ENCODE measurements at places on chromosomes 13 and 19.

- no peak for DNase-seq
These were observed 24.2 kb downstream of the CERS4 start for GRCh38 chr19:8233370-8233769.

GRCh38 chr19:50258918-50259372, 55.5 kb downstream of the MYH14 start:
- DNase-seq: no peak

DNA sequence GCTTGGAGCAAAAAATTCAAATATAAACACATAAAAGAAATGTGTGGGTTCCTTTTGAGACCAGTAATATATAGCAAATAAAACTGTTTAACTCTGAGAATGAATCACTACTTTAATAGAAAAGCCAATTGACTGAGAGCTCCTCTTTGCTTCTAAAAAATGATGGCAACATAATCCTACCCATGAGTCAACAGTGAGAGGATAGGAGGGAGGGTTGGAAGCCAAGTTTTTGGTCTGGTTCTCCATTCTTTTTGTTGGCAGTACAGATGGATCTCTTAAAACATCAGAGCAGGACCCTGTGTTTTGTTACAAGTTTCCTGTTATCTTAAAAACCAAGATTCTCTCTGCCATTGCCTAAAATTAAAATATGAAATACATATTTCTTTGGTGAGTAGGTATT, 50.0 kb upstream of the POSTN start:
- no peak for DNase-seq

GRCh38 chr13:66558506-66558905, 671.6 kb downstream of the PCDH9 start:
- no peak for DNase-seq

DNA sequence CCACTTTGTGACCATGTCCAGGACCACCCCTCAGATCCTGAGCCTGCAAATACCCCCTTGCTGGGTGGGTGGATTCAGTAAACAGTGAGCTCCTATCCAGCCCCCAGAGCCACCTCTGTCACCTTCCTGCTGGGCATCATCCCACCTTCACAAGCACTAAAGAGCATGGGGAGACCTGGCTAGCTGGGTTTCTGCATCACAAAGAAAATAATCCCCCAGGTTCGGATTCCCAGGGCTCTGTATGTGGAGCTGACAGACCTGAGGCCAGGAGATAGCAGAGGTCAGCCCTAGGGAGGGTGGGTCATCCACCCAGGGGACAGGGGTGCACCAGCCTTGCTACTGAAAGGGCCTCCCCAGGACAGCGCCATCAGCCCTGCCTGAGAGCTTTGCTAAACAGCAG, 7.7 kb upstream of the CEACAM7 start:
- no peak for DNase-seq

DNA sequence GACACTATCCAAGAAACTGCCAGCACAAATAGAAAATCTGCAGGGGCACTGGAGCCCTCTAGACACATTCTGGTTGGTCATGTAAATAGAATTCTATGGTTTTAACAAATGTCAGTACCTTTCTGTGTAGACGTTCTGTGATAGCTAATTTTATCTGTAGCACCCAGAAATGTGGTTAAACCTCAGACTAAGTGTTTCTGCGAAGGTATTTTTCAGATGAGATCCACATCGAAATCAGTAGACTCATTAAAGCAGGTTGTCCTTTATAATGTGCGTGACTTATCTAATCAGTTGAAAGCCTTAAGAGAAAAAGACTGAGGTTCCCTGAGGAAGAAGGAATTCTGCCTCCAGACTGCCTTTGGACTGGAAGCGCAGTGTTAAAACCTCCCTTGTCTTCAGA, 922.9 kb downstream of the EFNB2 start:
- DNase-seq: no peak

DNA sequence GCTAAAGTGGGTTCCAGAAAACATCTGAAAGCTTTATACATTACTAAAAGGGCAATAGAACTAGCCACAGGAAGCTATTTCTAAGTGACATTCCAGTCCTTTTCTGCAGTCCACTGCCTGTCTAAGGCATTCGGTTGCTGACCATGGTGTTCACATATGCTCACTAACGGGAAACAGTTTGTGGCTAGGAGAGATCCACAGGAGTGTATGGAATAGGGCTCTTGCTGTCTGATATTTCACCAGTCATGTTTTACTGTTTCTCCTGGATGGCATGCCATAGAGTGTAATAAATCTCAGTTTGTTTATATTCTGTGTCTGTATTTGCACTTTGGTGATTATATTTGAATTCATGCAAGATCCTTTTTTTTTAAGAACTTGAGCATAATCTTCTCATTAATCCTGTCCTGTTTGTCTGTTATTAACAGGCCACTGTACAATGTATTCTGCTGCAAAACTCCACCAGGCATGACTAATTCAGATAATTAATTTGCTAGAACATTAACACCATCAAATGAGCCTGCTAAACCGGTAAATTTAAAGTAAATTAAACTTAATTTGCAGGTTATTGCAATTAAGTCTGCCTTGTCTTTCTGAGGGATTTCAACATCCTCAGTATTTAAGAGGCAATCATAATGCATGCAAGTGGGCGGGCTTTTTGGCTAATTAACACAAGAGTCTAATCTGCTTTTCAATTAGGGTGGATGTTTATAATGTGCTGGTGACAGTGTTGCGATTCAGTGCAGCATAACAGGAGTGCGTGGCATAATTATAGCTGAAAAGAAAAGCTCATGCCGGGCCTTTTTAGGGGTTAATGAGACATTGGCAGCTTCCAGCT, 201.3 kb downstream of the POU4F1 start:
- DNase-seq: no peak

DNA sequence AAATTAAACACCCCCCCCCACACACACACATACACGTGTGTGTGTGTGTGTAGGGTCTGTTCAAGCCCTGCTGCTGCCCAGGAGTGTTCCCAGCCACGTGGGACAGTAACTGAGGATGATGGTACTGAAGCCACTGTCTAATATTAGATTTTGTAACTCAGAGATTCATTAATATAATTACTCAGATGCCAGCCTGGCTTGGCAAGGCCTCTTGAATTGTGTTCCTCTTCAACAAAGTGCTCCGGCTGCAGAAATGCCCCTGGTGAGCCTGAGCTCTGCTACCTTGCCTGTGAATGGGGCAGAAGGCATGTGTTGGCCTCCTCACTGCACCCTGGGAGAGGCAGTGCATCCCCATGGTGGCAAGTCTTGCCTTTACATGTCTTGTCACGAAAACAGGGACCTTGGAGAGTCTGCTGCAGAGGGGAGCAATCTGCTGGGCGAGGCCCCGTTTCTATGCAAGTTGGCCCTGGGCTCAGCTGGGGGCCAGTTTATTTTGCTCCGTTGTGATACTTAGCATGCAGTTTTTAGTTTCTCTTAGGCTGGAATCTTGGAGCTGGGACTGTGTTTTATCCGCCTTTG, 44.0 kb downstream of the NFIX start:
- DNase-seq: no peak

GRCh38 chr19:48962029-48962848, 2.9 kb upstream of the FTL start:
- DNase-seq: no peak

DNA sequence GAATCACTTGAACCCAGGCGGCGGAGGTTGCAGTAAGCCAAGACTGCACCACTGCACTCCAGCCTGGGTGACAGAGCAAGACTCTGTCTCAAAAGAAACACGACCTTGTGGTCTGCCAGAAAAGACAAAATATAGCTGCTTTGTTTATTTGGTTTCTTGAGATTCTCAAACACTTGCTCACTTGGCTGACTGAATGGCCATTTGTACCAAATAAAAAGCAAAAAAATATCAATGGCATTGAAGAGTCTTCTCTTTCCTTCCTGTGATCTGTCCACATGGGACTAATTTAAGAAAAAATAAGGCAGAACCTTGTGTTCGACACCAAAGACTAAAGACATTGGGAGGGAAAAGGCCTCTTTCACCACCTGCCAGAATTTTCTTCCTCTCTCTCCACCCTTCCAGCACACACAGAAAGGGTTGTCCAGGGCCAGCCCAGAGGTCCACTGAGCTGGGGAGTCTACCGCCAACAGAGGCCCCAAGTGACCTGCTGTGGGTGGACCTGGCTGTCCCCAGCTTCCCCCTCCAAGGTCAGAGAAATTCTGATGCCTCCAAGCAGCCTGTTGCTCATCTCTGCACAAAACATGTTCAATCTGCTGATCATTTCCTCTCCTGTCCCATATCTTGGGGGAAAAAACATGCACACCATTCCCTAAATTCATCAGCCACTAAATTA, 5.9 kb downstream of the BRME1 start:
- no peak for DNase-seq

DNA sequence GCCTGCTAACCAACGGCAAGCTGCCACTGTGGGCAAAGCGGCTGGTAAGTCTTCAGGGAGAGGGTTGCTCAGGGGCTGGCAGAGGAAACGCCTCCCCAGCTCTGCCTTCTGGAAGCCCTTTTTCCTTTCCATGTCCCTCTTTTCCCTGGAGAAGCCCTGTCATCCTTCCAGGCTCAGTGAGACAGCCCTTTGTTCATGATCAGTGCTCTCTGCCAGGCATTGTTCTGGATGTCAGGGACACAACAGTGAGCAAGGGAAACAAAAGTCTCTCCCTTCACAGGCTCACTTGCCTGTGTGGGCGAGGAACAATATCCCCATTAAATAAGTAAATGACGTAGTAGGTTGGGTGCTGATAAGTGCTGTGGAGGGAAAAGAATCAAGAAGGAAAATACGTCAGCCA, 13.9 kb upstream of the OVOL3 start:
- no peak for DNase-seq

DNA sequence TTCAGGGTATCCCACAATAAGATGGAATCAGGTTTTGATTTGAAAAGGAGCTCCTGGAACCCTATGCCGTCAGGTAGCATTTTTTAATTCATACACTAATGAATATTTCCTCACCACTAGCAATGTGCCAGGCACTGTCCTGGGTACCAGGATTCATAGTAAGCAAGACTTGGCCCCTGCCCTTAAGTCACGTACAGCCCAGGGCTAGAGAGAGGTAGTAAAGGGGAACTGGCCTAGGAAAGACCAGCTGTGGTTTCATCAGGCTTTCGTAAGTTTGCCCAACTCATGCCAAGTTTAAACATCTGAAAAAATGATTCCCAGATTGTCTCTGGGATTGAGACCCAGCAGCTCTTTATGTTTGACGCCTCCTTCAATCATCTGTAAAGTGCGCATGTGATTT, 45.9 kb upstream of the AMER2 start:
- DNase-seq: no peak

DNA sequence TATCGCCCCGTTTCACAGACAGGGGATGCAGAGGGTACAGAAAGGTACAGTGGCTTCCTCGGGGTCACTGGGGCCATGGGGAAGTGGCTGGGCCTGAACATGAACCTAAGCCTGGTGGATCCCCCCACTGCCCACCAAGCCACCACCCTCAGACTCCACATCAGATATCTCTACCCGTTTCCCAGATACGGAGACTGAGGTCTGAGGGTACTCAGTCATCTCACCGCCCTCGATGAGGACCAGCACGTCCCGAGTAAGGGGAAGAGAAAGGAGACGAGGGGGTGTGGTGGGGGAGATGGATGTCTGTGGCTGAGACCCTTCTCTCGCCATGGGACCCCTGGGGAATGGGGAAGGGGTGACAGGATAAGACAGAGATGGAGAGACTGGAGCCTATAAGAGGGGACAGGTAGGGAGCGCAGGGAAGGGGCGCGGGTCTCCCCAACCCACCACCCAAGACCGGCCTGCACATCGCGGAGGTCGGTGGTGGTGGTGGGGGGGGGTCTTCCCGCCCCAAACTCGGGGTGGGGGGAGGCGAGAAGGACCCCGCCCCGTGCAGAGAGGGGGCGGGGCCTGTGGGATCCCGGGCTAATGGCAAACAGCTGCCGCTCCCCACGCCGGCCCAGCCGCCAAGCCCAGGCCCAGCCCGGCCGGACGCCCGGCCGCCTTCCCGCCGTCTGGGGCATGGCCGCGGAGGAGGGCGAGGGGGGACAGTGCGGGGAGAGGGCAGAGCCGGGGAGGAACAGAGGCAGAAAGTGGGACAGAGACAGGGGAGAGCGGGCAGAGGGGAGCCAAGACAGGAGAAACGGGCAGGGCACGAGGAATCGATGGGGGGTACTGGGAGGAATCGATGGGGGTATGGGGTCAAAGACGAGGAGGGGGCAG, 698 bp downstream of the KANK2 start:
- no peak for DNase-seq

- DNase-seq: no peak
These were observed 4.5 kb downstream of the MRPL4 start for GRCh38 chr19:10256551-10256950.

- DNase-seq: peak; percentile 61
These were observed 93.8 kb upstream of the SOX1 start for GRCh38 chr13:111973186-111973585.

DNA sequence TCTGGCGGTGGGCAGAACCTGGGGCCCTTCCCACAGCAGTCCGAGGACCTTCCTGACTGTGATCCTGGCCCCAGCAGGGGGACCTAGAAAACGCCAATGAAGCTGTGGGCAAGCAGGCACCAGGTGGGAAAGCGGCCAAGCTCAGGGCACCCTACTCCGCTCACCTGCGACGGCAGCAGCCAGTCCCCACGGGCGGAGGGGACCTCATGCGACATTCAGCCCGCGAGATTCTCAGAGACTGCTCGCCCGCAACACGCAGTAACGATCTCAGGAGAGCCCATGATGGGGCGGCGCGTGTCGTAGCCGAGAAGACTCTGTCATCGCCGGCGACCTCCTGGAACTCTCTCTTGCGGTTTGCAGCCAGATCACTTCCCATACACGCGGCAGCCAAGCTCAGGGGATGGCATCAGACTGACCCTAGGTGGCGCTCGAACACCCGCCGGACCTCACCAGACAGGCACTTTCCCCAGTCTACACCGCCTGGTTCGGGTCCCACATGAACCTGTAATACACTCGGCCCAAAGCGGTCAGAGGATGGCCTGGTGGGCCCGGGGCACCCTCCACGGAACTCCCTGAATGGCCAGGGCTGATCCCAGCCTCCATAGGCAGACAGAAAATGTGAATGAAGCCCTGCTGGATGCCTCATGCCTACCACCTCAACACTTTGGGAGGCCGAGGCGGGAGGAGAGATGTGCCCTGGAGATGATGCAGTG, 26.5 kb downstream of the MAN2B1 start:
- DNase-seq: peak; percentile 22

DNA sequence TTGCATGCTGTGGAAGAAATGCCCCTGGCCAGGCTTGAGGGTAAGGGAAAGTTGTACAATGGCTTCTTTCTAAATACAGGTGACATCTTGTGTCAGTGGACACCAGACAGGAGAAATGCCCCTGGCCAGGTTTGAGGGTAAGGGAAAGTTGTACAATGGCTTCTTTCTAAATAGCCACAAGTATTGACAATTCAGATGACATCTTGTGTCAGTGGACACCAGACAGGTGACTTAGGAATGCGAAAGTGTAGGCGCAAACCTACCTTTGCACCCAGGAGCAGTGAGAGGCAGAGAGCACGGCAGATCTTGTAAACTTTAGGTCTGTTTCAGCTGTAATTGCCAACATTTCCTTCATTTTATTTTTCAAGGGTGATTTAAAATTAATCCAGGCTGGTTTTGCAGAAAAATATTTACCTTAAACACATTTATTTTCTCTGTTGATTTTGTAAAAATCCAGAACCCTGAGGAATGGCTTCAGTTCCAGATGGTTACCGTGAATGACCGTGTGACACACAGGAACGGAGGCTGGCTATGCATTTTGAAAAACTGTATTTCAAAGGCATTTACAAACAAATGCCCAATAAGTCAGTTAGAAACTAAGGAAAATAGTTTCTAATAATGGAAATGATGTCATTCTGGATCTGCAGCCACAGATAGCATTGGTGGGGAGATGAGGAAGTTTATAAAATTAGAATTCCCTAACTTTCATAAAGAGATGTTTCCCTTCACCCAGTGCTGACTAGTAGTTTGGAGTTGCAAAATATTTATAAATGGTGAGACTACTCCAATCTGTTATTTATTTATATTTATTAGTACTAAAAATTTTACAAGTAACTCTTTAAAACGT, 34.9 kb downstream of the TNFSF13B start:
- no peak for DNase-seq

GRCh38 chr13:23842406-23842805, 46.8 kb downstream of the MIPEP start:
- no peak for DNase-seq
